Esophagus muscularis mucosa (tissue), 4 donors: ENCODE measurements at places on chromosomes 11 and 22. TPM values are rescaled to one million over a fixed set of nuclear protein-coding genes. Genes with fewer than 3 reads are reported as not detected.

- DNase-seq: no peak
- no peak overlapping the region for H3K27ac ChIP-seq
- no peaks in the 10 kb centered on the region for H3K4me1 ChIP-seq
- no peaks in the 10 kb centered on the region for H3K27me3 ChIP-seq
These were observed 774.4 kb upstream of the CHORDC1 start for GRCh38 chr11:90997241-90997640.

GRCh38 chr11:122954455-122954854 is 27.2 kb downstream of the BSX start:
- H3K4me1 ChIP-seq: no peaks in the 10 kb centered on the region
- DNase-seq: no peak
- H3K36me3 ChIP-seq: no peaks in the 10 kb centered on the region
- H3K27me3 ChIP-seq: no peaks in the 10 kb centered on the region
- no peak overlapping the region for H3K27ac ChIP-seq

- no peak for DNase-seq
- H3K4me1 ChIP-seq: peaks cover 25% of the 10 kb centered on the region
These were observed 191.7 kb downstream of the ST3GAL4 start for GRCh38 chr11:126547161-126547560.

Gene PVALB
- total RNA-seq: not detected

DNA sequence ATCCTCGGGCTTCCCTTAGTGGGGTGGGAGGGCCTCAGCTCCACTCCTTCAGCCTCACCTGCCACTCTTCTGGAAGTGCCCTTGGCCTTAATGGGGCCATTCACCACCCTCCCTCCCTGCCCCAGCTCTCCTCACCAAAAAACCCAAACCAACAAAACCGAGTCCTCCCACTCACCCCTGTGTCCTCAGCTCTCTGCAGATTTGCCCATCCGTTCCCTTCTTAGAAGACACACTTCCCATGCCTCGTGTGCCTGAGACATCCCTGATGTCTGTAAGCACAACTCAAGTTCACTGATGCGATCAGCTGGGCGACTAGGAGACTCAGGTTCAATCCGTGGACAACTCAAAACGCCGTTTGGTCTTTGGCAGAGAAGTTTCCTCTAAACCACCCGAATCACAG is 839.2 kb downstream of the TBC1D22A start:
- DNase-seq: no peak
- H3K4me1 ChIP-seq: no peaks in the 10 kb centered on the region
- H3K27me3 ChIP-seq: no peaks in the 10 kb centered on the region
- H3K36me3 ChIP-seq: no peaks in the 10 kb centered on the region
- H3K4me3 ChIP-seq: no peak overlapping the region

DNA sequence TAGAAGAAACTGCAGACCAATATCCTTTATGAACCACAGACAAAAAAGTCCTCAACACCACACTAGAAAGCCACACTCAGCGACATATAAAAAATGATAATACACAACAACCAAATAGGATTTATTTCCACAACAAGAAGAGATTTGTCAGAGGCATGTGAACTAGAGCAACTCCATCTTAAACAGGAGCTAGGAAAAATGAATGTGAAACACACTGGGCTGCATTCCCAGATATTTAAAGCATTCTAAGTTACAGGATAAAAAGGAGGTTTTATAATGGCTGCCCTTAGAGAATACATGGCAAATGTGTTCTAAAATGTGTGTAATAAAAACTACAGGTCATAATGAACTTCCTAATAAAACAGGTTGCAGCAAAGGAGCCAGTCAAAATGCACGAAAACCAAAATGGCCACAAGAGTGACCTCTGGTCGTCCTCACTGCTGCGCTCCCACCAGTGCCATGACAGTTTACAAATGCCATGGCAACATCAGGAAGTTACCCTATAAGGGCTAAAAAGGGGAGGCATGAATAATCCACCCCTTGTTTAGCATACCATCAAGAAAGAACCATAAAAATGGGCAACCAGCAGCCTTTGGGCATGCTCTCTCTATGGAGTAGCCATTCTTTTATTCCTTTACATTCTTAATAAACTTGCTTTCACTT is 21.8 kb downstream of the XKR3 start:
- no peaks in the 10 kb centered on the region for H3K27me3 ChIP-seq
- DNase-seq: no peak
- H3K36me3 ChIP-seq: no peaks in the 10 kb centered on the region
- H3K4me1 ChIP-seq: no peaks in the 10 kb centered on the region
- H3K4me3 ChIP-seq: no peak overlapping the region

DNA sequence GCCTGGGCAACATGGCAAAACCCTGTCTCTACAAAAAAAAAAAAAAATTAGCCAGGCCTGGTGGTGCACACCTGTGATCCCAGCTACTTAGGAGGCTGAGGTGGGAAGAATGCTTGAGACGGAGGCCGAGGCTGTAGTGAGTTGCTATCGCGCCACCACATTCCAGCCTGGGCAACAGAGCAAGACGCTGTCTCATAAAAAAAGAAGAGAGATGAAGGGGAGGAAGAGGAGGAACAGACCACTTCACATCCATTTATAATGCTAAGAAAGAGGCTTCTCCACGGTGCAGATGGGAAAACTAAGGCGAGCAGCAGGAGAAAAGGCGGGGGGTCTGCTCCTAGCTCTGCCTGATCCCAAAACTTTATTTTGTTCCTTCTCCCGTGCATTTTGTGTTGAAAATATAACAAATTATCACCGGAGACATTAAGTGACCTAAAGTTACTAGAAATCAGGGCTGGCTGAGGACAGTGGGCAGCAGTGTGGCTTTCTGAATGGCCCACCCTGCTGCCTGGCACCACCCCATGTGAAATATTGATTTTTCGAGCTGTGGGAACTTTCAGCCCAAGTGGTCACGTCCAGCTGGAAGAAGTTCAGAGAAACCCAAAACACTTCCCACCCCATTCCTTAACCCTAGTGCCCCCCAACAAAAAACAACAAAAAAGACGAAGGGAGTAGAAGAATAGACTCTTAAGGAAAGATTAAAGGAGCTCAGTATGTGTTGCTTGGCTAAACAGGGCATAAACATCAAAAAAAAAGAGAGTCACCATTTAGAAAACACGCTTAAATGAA is 9.5 kb downstream of the MYH9 start:
- DNase-seq: no peak
- H3K27me3 ChIP-seq: no peaks in the 10 kb centered on the region
- H3K27ac ChIP-seq: peak overlapping the region; percentile 98
- H3K36me3 ChIP-seq: no peaks in the 10 kb centered on the region

GRCh38 chr11:36684840-36685801 is 87.1 kb upstream of the RAG2 start:
- no peak for DNase-seq
- H3K27me3 ChIP-seq: no peaks in the 10 kb centered on the region
- no peaks in the 10 kb centered on the region for H3K36me3 ChIP-seq
- H3K4me3 ChIP-seq: no peak overlapping the region
- H3K4me1 ChIP-seq: no peaks in the 10 kb centered on the region

- H3K27me3 ChIP-seq: no peaks in the 10 kb centered on the region
- no peaks in the 10 kb centered on the region for H3K4me1 ChIP-seq
- H3K36me3 ChIP-seq: no peaks in the 10 kb centered on the region
- H3K27ac ChIP-seq: no peak overlapping the region
- DNase-seq: no peak
- H3K4me3 ChIP-seq: no peak overlapping the region
These were observed 70.9 kb downstream of the BUD13 start for GRCh38 chr11:116701876-116702275.

- DNase-seq: no peak
- no peak overlapping the region for H3K27ac ChIP-seq
- H3K27me3 ChIP-seq: no peaks in the 10 kb centered on the region
- no peaks in the 10 kb centered on the region for H3K36me3 ChIP-seq
These were observed 19.0 kb downstream of the SEC14L3 start for GRCh38 chr22:30452861-30453260.

DNA sequence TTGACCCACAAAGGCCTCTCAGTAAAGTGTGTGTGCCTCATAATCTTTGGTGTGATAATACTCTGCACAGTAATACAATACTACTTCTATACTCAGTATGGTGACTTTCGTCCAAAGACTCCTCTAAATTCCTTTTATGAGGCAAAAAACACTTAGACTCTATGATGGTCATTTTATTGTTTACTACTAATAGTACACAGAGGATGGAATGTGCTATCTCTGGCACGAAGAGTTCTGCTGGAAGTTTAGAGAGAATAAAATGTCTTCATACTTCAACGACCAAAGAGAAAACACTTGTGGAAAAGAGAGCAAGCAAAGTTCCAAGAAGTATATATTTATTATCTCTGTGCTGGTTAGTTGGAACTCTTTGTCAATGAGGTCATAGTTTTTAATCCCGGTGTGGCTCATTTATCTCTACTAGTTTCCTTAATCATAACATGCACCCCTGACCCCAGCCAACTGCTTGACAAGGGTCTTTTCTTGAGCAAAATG is 7.5 kb upstream of the CSTF3 start:
- H3K4me1 ChIP-seq: peaks cover 17% of the 10 kb centered on the region
- no peaks in the 10 kb centered on the region for H3K27me3 ChIP-seq
- H3K36me3 ChIP-seq: no peaks in the 10 kb centered on the region

Gene CBX6
- 118 TPM for total RNA-seq

DNA sequence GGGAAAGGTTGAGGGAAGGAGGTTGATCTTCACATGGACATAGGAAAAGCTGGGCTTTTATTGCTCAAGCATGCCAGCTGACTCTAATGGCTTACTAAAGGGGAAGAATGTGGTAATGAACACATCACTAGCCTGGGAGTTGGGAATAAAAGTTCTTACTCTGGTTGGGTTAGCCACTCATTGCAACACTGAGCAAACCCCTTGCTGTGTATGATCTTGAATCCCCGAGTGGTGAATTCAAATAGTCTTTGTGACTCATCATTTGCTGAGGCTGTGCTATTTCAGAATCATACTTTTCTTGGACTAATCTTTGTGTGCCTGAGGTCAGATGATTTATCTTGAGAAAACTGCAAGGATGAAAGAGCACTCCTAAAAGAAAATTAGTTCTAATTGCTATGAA is 304.1 kb upstream of the ANO5 start:
- DNase-seq: no peak
- no peaks in the 10 kb centered on the region for H3K4me1 ChIP-seq
- H3K36me3 ChIP-seq: no peaks in the 10 kb centered on the region

DNA sequence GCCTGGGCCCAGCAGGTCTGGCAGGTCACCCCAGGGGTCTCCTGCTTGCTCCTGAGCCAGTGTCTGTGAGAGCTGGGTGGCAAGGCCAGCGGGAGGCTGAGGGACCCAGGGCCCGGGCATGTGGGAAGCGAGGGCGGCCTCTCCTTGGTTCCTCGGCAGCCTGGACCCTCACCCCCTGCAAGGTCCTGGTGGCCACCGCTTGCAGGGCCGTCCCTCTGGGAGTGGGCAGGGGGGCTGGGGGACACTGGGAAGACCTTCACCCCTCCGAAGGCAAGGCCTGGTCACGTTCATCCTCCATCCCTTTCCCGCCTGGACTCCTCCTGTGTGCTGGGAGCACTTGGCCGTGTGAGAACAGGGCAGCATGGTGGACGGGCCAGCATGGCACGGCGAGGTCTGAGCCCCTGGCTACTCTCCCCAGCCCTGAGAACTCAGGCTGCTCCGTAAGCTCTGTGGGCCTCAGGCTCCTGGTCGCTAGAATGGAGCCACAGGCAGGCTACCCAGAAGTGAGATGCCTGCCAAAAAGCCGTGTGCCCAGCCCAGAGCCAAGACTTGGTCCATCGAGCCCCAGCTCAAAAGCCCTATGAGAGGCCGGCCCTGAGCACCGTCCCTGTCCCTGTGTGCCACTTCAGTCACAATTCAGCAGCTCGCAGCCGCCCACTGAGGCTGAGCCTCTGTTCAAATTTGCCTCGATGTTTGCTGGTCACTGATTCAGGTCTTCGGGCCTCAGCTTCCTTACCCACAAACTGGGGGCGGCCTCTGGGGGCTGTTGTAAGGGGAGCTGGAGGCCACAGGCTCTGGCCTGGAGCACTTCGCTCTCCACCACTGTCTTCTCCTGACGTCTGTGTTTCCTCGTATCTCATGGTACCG is 45.0 kb downstream of the IGLL1 start:
- H3K4me3 ChIP-seq: no peak overlapping the region
- H3K27ac ChIP-seq: no peak overlapping the region
- no peak for DNase-seq

Gene LRRC51
- total RNA-seq: 10.0 TPM

DNA sequence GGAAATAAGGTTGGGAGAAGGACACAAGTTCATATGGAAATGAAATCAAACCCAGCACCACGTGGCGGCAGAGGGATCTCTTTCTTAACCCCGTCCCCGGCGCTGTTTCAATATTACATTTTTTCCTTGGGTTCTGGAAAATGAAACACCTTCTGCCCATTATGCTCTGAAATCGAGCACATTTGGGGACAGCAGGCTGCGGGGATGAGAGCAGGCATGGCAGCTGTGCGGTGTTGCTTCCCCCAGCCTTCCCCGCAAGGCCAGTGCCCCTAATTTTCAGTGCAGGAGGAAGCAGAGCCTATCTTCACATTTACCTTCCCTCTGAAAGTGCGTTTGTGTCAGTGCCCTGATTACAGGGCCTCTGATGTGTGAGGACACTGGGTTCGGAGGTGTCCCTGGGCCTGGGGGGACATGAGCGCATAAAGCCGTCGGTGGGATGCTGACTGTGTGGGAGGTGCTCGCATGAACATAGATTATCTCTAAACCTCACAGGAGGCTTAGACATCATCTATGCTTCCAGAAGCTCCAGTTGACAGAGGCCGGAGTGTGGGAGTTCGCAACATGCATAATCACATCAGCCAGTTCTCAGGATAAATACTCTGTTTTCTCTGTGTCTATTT is 921.3 kb downstream of the BRD1 start:
- no peak overlapping the region for H3K27ac ChIP-seq
- DNase-seq: no peak
- H3K4me3 ChIP-seq: no peak overlapping the region
- no peaks in the 10 kb centered on the region for H3K27me3 ChIP-seq
- no peaks in the 10 kb centered on the region for H3K36me3 ChIP-seq

Gene ZP1
- total RNA-seq: not detected

Gene APOBEC3A
- total RNA-seq: 0.58 TPM

DNA sequence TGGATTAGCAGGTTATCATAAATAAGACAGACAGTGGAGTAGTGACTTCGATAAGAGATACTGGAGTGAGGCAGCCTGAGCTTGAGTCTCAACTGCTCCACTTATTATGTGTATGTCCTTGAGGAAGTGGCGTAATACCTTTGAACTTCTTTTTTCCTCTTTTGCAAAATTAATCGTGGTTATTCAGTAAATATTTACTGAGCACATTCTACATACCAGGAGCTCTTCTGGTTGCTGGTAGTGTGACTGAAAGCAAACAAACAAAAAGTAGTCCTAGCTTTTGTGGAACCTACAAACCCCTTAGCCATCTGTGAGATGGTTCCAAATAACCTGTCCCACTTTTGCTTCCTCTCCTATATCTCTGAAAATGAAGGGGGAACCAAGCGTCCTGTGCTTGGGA is 125.6 kb upstream of the ASPHD2 start:
- no peaks in the 10 kb centered on the region for H3K27me3 ChIP-seq
- DNase-seq: no peak

GRCh38 chr11:107710301-107710700 is 1.6 kb downstream of the SLN start:
- H3K36me3 ChIP-seq: no peaks in the 10 kb centered on the region
- DNase-seq: no peak
- no peaks in the 10 kb centered on the region for H3K27me3 ChIP-seq
- H3K4me1 ChIP-seq: no peaks in the 10 kb centered on the region
- H3K4me3 ChIP-seq: no peak overlapping the region

- no peak overlapping the region for H3K27ac ChIP-seq
- no peaks in the 10 kb centered on the region for H3K36me3 ChIP-seq
- no peak overlapping the region for H3K4me3 ChIP-seq
- H3K27me3 ChIP-seq: no peaks in the 10 kb centered on the region
These were observed 575.9 kb downstream of the METTL15 start for GRCh38 chr11:28684011-28684586.
